ENCODE measurements at places on chromosomes 3 and 15.
A peak's percentile ranks its signal among the peaks of the same experiment; 100 is the strongest.

GRCh38 chr3:167887096-167887495 lies 151.6 kb downstream of the SERPINI1 start:
- no peak for DNase-seq

DNA sequence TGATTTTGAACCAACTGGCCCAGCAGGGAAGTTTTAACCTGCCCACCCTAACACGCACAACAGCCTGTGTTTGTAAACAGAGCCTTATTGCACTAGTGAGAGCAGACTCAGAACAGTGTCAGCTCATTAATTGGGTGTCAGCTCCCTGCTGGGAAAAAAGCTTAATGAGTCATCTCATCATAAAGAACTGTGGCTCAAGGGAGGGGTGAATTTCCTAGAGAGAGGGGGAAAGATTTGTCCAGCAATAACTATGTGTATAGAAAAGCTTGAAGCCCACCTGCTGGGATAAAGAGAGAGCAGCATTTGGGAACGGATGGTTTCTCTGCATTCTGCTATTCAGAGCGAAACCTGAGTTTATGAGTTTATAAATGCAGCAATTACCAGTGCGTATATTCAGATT lies 48.9 kb upstream of the GMNC start:
- DNase-seq = no peak

DNA sequence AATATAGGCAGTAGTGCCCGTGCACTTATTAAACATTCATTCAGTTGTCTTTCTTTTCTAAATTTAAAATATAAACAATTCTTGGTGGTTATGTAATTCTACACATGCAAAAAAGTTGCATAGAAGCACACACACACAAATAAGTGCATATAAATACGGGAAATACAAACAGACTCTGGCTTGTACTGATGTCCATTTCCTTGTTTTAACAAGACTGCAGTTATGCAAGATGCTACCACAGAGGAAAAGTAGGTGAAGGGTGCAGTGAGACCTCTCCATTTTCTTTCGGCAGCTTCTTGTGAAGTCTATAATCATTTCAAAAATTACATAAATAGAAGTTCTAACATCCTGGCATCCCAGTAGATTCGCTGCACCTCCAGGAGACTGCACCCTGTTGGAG lies 130.6 kb upstream of the BCL6 start:
- DNase-seq = no peak

GRCh38 chr3:182384221-182384620 lies 409.1 kb upstream of the ATP11B start:
- no peak for DNase-seq

GRCh38 chr3:155270485-155271342 lies 22.8 kb downstream of the STRIT1 start:
- peak; percentile 62 for DNase-seq

DNA sequence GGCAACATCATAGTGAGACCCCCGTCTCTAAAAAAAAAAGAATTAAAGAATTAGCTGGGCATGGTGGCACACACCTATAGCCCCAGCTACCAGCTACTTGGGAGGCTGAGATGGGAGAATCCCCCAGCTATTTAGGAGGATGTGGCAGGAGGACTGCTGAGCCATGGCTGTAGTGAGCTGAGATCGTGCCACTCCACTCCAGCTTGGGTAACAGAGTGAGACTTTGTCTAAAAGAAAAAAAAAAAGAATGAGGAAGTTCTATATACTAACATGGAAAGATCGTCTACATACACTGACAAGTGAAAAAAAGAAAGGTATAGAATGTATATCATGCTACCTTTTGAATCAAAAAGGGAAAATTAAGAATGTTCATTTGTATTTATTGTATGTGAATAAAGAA lies 83.9 kb upstream of the CDAN1 start:
- DNase-seq = no peak

All from RCC 7860 (cell line).